DMS 273 treated with DMSO at 0.1 percent for 48 hours (cell line): ENCODE measurements at places on chromosomes 2 and 18.

- no peak for DNase-seq
Observed at GRCh38 chr2:11346023-11346482, 1.6 kb upstream of the ROCK2 start.

DNA sequence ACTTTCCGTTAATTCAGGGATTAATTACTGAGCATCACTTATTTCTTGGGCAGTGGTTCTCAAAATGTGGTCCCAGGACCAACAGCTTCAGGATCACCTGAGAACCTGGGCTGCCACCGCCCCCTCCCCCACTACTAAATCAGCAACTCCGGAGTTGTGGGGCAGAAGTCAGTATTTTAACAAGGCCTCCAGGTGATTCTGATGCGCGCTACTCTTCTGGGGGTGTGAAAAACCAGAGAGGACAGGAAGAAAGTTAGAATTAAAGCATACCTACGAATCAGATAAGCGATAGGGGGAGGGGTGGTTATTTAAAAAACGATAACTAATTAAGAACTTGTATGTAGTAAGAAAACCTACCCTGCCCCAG, 319 bp downstream of the ZSCAN30 start:
- DNase-seq, result no peak

GRCh38 chr2:110819711-110820110, 87.3 kb downstream of the ACOXL start:
- DNase-seq, result no peak

DNA sequence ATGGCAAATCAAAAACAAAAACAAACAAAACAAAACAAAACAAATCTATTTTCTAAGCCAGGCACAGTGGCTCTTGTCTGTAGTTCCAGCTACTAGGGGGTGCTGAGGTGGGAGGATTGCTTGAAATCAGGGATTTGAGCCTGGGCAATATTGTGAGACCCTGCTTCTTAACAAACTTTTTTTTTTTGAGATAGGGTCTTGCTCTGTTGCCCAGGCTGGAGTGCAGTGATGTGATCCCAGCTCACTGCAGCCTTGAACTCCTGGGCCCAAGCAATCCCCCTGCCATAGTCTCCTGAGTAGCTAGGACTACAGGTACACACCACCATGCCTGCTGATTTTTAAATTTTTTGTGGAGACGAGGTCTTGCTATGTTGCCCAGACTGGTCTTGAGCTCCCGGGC, 6.2 kb downstream of the HPCAL1 start:
- no peak for DNase-seq

GRCh38 chr2:105866216-105867185, 121.8 kb downstream of the NCK2 start:
- no peak for DNase-seq

- no peak for DNase-seq
Observed at GRCh38 chr2:241868661-241869081, 858 bp upstream of the RTP5 start.

DNA sequence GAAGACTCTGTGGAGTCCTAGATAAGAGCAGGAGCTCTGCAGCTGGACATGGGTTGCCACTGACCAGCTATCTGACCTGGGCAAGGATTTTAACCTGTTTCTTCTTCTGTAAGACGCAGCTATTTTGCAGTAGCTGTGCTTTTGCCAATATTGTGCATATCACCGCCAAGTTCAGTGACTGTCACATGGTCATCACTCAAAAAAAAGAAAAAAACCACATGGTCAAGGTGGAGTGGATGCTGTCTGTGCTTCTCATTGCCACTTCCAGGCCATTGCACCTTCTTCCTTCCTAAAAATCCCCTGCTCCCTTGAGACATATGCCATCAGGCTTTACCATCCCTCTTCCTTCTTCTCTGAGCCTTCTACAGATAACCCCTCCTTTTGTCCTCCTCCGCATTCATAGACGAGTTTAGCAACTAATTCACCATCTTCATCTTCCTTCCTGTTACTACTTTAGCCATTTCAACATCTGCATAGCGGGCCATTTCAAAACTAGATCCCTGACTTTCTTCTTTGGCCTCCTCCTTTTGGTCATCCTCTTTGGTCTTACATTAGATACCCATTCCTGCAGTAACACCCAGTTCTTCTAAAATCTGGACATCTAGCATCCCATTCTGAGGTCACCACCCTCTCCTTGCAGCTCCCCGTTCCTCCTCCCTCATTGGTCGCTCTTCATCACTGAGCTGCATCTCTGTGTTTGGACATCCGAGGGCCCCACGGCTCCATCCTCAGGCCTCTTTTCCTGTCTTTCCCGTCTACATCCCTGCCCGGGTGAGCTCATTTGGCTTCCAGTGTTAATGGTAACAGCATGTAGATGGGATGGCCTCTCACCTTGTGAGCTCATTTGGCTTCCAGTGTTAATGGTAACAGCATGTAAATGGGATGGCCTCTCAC, 17.8 kb downstream of the RNF144A start:
- no peak for DNase-seq

GRCh38 chr2:70842401-70842800, 6.8 kb upstream of the CD207 start:
- no peak for DNase-seq

DNA sequence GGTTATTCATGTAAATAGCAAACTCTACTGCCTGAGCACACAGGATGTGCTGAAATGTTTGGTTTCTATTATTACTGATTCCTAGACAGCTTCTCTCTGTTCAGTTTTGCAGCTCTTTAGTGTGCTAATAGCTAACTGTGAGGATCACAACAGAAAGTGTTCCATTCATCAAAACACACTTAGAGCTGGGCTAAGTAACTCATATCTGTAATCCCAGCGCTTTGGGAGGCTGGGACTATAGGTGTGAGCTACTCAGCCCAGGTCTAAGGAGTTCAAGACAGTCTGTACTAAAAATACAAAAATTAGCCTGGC, 63.2 kb downstream of the MOGAT1 start:
- DNase-seq, result no peak

GRCh38 chr2:102310964-102311640, at the start of gene IL1RL1:
IL1RL1 (plus strand) TSS chr2:102311563; CDS start chr2:102338265, 26,702 bp downstream.
- no peak for DNase-seq

- DNase-seq, result no peak
Observed at GRCh38 chr2:130884503-130884902, 47.8 kb downstream of the ARHGEF4 start.

DNA sequence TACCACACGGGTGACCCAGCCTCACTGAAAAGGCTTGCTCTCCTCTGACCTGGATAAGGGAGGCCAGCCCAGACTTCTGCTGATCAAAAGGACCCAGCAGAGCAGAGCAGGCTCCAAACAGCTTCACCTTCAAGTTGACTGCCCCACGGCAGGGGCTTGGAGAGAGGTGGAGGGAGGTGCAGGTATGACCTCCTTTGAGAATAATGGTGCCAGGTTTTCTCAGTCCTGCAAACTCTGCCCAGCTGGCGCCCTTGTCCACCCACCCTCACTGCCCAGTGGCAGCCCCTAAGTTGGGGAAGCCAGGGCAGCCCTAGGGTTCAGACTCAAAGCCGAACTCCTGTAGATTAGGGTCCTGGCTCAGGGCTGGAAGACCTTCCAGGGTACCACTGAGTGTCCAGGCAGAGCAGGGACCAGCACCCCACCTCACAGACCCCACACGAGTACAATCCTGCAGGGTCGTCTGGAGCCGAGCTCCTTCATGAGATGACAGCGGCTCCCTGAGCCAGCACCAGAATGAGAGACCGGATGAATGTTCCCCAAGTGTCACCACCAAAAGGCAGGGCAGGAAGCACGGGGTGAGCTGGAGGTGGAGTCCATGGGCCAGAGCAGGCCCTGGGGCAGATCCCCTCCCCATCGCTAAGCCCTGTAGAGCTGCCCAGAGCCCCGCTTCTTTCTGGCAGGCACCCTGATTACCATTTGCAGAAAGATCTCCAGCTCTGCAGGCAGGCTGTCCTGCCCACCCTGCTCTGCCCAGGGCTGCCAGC, 3.6 kb upstream of the GPC1 start:
- DNase-seq, result no peak

- DNase-seq, result no peak
Observed at GRCh38 chr2:84823229-84823628, 57.7 kb downstream of the TRABD2A start.

GRCh38 chr2:41899189-41899588, 148.6 kb upstream of the PKDCC start:
- DNase-seq, result no peak

DNA sequence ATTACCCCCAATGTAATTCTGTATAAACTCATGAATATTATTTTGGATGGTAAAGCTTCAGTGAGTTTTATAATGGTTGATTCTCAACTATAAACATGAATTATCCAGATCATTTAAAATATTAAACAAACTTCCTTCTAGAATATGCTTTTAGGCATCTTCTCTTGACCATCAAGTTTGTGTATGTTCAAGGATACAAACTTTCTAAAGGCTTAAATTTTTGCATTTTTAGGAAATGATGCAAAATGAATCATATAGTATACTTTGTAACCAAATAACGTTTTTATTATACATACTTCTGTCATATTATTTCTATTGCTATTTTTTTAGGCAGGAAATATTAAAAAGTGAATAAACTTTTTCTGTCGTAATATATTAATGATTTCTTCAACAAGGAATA, 62.8 kb downstream of the OSBPL6 start:
- DNase-seq, result no peak
